ENCODE measurements at places on chromosomes 1 and 21. TPM values are rescaled to one million over a fixed set of nuclear protein-coding genes. Genes with fewer than 3 reads are reported as not detected.

DNA sequence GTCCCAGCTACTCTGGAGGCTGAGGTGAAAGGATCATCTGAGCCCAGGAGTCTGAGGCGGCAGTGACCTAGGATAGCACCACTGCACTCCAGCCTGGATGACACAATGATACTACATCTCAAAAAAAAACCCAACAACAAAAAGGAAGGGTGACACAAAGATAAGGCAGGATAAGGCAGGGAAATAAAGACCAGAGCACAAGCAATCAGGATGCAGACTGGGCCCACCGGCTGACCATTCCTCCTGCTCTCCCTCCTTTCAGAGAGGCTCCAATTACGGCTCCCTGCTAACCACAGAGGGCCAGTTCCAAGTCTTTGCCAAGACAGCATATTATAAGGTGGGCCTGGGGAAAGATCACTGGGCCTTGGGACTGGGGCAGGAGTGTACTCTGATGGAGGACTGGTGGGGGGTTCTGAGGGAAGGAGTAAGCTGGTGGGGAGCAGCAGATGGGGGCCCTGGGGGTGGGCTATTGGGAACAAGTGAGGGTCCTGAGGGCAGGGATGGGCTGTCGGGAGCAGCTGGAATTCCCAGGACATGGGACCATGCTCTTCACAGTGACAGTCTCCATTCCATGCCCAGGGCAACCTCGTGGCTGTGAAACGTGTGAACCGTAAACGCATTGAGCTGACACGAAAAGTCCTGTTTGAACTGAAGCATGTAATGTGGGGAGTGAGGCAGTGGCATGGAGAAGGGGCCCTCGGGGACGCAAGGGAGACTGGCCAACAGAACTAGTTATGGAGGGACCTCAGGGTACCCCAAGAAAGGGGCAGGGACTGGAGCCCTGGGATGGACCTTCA is 7.3 kb downstream of the NPR1 start:
- no peak for DNase-seq

- no peak for DNase-seq
These were observed 272.1 kb downstream of the TRABD2B start for GRCh38 chr1:47725000-47725473.

GRCh38 chr21:37513383-37513782 is 146.8 kb downstream of the DYRK1A start:
- no peak for DNase-seq

- DNase-seq = no peak
These were observed 115.0 kb downstream of the GREM2 start for GRCh38 chr1:240496941-240497340.

DNA sequence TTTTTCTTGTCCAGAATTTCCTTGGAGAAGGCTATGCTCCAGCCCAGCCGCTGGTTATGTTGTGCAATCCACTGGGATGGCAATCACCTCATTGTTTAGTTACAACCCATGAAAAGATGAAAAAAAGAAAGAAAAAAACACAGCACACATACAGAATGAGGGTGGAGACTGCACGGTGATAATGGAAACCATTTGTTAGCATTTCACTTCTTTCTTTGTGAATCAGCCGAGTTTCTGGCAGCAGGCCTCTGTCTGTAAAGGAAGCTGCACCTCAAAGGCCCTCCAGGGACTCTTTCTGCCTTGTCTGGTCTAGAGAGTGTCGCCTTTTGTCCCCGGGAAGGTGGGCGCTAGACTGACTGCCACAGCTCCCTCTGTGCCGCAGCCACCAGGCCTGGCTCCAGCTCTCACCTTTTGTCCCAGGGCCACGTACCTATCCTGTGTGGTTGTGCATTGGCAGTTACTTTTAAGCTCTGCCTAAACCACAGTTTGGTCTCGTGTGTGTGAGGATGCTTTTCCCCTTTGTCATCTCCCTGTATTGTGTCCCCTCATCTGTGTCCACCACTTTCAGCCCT is 35.6 kb downstream of the NGF start:
- no peak for DNase-seq

GRCh38 chr1:160888926-160889325 is 3.9 kb upstream of the ITLN1 start:
- no peak for DNase-seq

- DNase-seq = no peak
These were observed 25.6 kb downstream of the PRSS38 start for GRCh38 chr1:227841096-227841495.

GRCh38 chr21:42164064-42164789 is 54.7 kb upstream of the ABCG1 start:
- peak; percentile 33 for DNase-seq

Gene LRRC38
- not detected for total RNA-seq

Gene CAMTA1
- 137 TPM for total RNA-seq

Gene VSIG8
- total RNA-seq = not detected

Gene AQP10
- 0.24 TPM for total RNA-seq

Gene LCE3D
- total RNA-seq = not detected

Measured in G401 (cell line).